ENCODE measurements at places on chromosomes 6 and 20.

- DNase-seq, result no peak
These were observed 25.9 kb downstream of the NUDT3 start for GRCh38 chr6:34366639-34366921.

- DNase-seq, result no peak
These were observed 270.8 kb downstream of the BMP7 start for GRCh38 chr20:56995635-56996075.

- no peak for DNase-seq
These were observed 1.5 kb downstream of the FAM210B start for GRCh38 chr20:56360133-56360907.

DNA sequence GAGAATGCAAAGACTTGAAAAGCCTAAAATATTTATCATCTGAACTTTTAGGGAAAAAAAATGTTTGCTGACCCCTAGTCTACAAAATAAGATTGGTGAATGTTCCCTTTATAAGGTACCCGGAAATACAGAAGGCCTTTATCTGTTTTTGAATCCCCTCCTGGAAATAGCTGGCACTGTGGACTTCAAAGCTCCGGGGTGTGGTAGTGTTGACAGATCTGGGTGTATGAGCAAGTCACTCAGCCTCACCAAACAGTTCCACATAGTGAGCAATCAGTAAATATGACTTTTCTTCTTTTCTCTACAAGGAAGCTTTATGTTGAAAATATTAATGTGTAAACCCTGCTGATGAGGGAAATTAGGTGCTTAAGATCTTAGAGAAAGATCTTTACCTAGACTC is 29.2 kb upstream of the HTR1B start:
- DNase-seq, result no peak

DNA sequence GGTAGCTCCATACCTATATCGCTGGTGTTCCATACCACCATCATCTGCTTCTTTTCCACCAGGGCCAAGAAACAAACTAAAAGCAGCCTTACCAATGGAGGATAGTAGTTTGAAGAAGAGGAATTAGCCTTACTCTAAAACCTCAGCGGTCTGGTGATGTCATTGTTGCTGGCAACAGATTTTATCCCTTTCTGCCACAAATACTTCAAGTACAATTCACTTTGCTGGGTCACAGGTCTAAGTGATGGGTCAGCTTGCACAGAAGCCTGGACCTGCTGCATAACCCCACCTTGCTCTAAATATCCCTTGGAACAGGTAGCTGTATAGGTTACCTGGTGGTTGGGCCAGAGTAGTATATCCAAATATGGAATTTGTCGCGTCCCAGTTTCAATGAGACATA is 53.2 kb upstream of the THEMIS start:
- DNase-seq, result no peak

GRCh38 chr20:35187584-35188190 is 15.8 kb downstream of the PROCR start:
- DNase-seq, result no peak

GRCh38 chr6:7769702-7770101 is 43.8 kb downstream of the BMP6 start:
- DNase-seq, result no peak

DNA sequence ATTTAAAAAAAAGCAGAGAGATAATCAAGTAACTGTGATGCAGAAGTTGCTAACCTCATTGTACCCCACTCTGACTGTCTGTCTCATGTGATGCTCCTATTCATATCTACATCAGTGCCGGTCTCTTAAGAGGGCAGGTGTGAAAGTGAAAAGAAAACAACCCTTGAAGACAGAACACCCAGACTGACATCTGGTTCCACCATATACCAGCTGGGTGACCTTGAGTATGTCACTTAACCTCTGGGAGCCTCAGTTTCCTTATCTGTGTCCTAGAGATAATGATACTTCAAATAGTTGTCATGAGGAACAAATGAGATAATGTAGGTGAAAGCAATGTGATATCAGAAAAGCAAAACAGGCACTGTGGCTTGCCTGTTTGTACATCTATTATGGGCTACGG is 426.8 kb upstream of the SOX4 start:
- DNase-seq, result no peak
